ENCODE measurements at places on chromosomes 11 and 22.

GRCh38 chr11:25981998-25982397 lies 349.9 kb upstream of the ANO3 start:
- DNase-seq, result peak; percentile 26

- DNase-seq, result no peak
These were observed 53.2 kb downstream of the GRIK4 start for GRCh38 chr11:120564573-120565311.

- DNase-seq, result no peak
These were observed 4.7 kb downstream of the BTBD18 start for GRCh38 chr11:57746920-57747319.

- DNase-seq, result no peak
These were observed 858 bp downstream of the OAF start for GRCh38 chr11:120211522-120212258.

DNA sequence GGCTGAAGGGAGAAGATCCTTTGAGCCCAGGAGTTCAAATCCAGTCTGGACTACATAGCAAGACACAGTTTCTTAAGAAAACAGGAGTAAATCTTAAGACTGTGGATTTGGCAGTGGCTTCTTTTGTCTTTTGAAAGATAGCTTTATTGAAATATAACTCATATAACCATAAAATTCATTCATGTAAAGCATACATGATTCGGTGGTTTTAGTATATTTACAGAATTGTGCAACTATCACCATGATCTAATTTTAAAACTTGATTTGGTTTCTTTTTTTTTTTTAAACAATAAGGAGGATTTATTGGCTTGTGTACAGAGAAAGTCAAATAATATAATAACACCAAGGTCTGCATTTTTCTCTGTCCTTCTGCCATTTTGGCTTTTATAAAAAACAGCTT lies 23.1 kb upstream of the PSMA1 start:
- DNase-seq, result no peak

GRCh38 chr22:36856121-36856791 lies 4.5 kb upstream of the NCF4 start:
- DNase-seq, result peak; percentile 86

DNA sequence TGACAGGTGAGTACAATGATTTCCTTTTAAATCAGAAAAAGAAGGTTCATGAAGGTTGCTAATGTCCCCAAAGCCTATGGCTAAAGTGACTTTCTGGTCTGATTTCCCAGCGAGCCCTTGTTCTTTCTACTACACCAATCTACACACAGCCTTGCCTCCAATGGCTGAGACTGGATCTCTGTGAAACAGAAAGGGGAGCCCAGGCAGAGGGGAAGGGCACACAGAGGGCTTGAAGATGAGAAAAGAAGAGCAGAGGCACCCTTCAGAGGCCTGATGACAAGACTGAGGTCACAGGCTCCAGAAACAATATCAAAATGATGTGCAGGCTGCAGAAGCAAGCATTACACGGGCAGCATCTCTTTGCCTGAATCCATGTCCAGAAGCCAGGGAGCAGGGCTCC lies 1.5 kb downstream of the SYN3 start:
- no peak for DNase-seq

Measured in NCI-H2227 treated with DMSO at 0.1 percent for 48 hours (cell line).